ENCODE measurements at places on chromosomes 1 and 21.

GRCh38 chr1:119774746-119775490, 6.2 kb upstream of the HMGCS2 start:
- no peak for DNase-seq

- DNase-seq = no peak
Observed at GRCh38 chr1:245997471-245998258, 509.4 kb downstream of the SMYD3 start.

DNA sequence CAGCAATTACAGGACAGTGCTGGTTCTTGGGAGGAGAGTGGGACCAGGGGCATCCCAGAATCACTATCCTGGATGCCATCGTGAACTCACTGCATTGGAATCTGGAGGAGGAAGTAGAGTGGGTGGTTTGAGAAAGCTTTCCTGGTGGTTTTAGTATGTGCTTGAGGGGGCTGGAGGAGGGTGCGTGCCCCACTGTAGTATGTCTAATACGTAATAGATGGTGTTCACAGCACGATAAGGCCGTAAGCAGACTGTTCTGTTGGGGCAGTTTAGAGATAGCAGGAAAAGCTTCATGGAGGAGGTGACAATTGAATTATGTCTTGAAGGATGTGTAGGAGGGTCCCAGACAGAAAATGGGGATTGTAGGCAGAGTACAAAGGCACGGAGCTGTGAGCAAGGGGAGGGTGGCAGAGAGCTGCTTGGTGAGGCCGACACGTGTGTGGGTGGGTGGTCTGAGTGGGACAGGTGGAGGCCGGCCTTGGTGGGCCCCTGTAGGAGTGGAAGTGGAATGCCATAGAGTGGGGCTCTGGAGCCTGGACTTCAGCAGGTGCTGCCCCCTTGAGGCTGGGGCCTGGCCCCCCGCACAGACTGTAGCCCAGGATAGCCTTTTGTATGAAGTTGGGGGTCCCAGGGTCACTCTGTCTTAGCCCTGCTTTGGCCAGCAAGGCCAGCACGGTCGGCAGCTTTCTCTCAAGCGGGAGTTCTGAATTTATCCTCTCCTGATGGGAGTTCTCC, 37.0 kb downstream of the IL6R start:
- no peak for DNase-seq

DNA sequence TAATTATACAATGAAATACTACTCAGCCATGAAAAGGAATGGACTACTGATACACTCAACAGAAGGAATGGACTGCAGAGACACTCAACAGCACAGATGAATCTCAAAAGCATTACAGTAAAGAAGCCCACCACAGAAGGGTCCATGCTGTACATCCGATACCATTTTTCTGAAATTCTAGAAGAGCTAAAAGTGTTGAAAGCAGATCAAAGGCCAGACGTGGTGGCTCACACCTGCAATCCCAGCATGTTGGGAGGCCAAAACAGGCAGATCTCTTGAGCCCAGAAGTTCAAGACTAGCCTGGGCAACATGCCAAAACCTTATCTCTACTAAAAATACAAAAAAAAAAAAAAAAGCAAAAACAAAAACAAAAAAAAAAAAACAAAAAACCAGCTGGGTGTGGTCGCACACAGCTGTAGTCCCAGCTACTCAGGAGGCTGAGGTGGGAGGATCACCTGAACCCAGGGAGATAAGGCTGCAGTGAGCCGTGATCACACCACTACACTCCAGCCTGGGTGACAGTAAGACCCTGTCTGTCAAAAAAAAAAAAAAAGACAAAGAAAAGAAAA, 15.5 kb downstream of the PPP1R15B start:
- no peak for DNase-seq

GRCh38 chr1:59404796-59405195, 107.9 kb downstream of the FGGY start:
- no peak for DNase-seq

DNA sequence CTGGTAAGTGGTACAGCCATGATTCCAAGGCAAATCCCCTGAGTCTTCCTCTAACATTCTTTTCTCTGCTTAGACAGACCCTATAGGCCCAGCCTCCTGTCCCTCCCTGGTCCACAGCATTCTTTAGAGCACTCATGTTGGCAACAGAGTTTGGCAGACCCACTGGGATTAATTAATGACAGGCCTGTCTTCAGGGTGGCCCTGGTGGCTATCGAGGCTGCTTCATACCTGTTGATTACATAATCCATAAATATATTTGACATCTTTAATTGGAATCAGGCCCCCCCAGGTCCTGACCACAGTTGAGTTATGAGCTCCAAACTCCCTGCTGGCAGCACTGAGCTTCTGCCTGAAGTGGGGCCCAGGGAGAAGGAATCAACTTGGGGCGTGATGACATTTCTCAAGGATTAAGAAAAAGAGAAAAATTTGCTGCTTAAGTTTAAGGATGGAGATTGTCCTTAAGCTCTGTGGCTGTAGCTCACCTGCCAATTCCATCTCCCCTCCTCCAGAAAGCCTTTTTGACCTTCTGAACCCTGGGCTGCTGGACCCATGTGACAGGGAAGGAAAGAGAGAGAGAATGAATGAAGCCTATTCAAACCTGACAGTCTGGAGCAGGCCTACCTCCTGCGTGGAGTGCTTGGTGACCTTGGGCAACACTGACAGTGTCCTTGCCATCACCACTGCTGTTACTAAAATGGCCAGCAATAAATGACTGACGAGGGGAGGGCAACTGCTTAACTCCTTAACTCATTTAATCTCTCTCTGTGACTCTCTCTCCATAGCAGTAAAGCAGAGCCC, 156.6 kb downstream of the TRABD2B start:
- no peak for DNase-seq

DNA sequence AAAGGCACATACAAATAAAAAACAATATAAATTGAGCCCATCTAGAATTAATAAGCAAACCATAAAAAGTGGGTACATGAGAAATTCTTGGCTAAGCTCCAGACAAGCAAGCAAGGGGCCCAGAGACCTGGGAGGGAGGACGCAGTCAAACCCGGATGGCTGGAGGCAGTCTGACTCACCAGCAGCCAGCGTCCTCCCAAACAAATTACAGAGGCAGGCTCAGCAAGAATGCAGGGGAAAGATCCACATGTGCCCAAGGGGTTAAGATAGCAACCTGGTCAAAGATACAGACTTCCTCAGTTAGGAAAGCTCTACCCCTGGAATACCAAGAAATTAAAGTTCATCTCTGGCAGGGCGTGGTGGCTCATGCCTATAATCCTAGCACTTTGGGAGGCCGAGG, 7.4 kb upstream of the TIAM1 start:
- no peak for DNase-seq

GRCh38 chr1:17919525-17920439, 164.6 kb downstream of the ACTL8 start:
- peak; percentile 76 for DNase-seq

DNA sequence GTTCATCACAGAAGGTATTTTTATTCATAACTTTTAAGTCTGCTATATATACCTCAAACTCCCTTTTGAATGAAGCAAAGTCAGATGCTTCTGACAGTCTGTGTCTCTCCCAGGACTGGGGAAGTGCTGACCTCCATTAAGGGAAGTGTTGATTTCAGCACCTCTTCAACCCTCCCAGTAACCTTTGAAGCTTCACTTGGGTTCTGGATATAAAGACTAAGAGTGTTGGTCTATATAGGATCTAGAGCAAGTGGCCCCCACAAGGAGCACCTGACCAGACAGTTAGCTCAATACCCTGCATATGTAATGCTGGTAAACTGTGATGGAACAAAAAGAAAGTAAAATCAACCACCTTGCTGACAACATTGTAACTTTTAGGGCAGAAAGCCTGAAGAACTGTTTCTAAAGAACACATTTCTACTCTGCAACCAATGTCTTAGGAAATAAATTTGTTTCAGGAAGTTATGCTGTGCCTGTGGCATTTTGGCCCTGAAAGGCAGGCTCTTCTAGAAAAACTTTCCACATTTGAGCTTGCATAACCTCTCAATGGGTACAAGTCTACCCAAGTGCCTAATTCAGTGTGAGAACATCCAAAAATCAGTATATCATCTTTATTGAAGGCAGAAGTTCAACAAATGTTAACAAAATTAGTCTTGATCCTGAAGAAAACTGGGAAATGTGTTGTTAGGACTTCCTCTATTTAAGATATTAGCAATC, 865 bp upstream of the PTPN22 start:
- no peak for DNase-seq

DNA sequence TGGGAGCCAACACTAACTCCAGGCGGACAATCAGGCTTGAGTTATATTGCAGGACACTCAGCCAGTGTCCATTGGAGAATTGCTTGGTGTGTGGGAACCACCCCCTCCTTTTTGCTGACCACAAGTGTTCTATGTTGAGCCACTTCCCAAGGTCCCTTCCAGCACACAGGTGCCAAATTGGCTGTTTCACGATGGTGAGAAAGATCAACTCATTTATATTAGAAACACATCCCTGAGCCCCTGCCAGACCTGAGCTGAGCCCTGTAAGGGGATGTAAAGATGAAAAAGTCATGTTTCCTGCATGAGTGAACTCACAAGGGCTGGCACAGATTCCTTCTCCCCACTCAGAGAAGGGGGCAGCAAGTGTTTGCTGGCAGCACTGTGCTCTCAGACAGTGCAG, 96.5 kb downstream of the KCNN3 start:
- no peak for DNase-seq

- no peak for DNase-seq
Observed at GRCh38 chr1:245537992-245538391, 383.2 kb downstream of the KIF26B start.

DNA sequence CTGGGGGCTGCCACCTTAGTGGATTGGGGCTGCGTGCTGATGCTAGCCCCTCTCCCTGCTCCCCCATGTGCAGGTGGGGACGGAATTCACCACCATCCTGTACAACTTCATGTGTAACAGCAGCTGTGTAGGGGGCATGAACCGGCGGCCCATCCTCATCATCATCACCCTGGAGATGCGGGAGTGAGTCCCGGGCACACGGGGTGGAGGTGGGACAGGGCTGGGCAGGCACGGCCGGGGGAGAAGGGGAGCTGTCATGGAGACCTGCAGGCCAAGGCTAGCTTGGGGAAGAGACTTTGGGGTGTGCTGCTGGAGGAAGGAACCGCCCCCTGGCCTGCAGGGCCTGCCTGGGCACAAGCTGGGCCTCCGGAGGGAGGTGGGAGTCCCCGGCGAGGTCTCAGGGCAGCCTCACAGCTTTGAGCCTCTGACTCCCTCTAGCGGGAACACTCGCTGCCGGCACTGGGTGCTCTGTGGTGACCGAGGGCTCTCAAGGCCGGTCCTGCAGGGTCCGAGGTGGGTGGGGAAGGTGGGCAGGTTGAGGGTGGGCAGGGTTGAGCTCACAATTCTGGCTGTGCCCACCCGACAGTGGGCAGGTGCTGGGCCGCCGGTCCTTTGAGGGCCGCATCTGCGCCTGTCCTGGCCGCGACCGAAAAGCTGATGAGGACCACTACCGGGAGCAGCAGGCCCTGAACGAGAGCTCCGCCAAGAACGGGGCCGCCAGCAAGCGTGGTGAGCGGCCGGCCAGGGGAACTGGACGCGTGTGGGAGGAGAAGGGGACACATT, 25.0 kb upstream of the CCDC27 start:
- peak; percentile 37 for DNase-seq

GRCh38 chr1:7334475-7335035, 436.5 kb upstream of the VAMP3 start:
- DNase-seq = peak; percentile 69

GRCh38 chr1:193705554-193705981, 519.2 kb upstream of the B3GALT2 start:
- DNase-seq = no peak

GRCh38 chr1:217948741-217949140, 317.6 kb downstream of the SPATA17 start:
- no peak for DNase-seq

GRCh38 chr1:171220081-171220420, 28.2 kb upstream of the FMO1 start:
- DNase-seq = no peak

- no peak for DNase-seq
Observed at GRCh38 chr1:77031106-77031662, 163.9 kb downstream of the ST6GALNAC5 start.

DNA sequence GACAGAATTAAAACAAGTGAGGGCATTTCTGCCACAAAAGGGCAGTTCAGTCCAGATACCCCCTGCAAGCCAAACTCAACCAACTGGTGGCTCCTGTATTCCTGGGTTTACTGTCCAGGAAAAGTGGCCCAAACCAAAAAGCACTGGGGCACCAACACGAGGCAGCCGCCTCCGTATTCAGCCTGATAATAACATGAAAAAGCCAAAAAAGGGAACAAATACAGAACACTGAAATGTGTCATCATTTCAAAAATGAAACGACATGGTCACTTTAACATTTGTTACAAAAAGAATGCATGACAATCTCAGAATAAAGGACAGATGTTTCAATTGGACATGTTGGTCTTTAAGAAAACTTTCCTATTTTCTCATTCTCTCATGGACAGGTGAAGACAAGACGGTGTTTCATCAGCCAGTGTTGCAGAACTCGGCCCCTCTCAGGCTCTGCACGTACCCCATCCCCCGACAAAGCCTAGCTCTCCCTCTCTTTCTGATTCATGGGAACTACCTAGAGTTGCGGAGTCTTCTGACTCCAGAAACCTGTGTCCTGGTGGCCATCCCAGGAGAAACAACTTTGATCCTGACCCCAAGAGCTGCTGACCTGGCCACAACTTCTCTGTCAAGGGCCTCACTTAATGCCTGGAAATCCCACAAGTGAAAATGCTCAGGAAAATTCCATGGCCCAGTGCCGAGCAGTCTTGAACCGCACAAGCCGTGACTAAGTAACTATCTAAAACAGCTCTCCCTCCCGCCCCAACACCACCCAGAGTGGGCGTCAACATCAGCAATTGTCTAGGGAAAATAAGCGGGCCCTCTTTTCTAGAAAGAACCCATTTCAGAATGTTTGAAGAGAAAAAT, 27.1 kb downstream of the ZBTB17 start:
- peak; percentile 83 for DNase-seq

DNA sequence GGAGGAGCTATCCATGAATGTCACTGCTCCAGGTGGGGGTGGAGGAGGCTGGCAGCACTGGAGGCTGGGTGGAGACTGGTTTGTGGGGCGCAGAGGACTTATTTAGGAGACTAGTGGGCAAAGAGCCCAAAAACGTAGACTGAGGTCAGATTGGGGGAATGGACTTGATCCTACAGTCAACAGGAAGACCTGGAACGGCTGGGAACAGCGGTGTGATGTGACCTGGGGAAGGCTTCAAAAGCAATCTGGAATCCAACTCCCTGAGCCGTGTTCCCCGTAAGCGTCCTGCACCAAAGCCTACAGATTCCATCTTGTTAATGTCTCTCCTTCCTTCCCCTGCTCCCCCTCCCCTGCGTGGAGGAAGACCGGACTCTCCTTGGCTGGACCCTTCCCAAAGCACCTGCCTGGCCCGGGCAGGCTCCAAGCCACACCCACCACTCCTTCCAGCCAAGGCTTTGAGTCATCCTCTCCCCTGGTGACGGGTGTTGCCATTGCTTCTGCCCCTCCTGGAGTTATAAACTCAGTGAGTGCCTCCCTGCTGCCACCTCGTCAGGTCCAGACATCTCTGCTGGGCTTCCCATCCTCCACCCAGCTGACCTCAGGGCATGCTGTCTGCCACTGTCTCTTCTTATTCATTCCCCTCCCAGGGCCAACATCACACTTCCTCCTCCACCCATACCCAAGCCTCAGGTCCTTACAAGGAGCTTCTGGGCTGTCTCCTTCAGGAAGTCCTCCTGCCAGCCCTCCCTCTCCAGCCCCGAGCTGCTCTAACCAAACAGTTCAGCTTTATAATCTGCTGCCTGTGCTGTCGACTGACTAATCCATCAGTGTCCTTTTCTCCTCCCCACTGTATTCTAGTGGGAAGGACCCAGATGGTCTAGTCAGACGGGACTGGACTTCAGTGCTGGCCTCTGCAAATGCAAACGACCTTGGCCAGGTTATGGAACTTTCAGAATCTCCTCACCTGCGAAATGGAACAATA, 1.6 kb upstream of the CLSTN1 start:
- peak; percentile 73 for DNase-seq

GRCh38 chr1:145959957-145960467, 2.2 kb upstream of the LIX1L start:
- DNase-seq = no peak

GRCh38 chr1:99680270-99680669, 34.4 kb downstream of the PALMD start:
- no peak for DNase-seq

Measured in tongue (tissue), 3 donors.